ENCODE measurements at places on chromosomes 1 and 21.

- DNase-seq, result no peak
Observed at GRCh38 chr21:33398361-33398760, 4.9 kb upstream of the IFNGR2 start.

DNA sequence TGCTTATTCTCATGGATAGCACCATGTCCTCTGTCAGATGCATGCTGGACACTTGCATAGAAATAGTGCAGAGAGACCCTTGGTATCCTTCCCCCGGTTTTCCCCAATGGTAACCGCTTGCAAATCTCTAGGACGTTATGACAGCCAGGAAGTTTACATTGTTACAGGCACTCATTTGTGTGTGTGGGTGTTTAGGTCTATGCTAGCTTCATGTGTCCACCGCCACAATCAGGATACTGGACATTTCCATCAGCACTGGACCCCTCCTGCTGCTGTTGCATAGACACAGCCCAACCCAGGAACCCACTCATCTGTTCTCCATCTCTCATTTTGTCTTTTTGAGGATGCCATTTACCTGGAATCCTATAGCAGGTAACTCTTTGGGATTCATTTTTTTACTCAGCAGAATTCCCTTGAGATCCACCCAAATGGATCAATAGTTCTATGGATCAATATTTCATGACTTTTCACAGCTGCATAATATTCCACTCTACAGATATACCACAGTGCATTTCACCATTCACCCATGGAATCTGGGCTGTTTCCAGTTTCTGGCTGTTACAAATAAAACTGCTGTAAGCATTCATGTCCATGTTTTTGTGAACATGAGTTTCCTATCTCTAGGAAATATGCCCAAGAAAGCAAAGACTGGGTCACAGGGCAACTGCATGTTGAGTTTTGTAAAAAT is 6.6 kb upstream of the WNT9A start:
- no peak for DNase-seq

- DNase-seq, result no peak
Observed at GRCh38 chr1:224127925-224128819, 14.3 kb downstream of the FBXO28 start.

DNA sequence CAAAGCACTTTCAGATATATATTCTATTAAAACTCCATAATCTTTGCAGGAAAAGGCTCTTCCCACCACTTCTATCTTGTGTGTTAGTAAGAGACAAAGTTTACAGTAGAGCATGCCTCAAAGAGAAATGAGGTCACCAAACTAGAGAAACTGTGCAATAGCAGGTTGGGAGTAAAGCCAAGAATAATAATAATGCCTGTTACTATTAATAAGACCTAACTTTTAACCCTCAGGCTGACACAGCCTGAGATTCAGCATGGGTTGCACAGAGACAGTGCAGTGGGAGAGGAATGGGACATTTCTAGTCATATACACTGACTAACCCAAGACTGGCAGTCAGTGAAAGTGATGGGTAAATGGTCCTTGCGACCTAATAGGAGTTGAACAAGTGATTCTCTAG is 320.2 kb upstream of the NFIA start:
- no peak for DNase-seq

- DNase-seq, result no peak
Observed at GRCh38 chr1:228366062-228366865, 40.4 kb downstream of the TRIM11 start.

- no peak for DNase-seq
Observed at GRCh38 chr1:199163670-199164069, 524.8 kb downstream of the PTPRC start.

DNA sequence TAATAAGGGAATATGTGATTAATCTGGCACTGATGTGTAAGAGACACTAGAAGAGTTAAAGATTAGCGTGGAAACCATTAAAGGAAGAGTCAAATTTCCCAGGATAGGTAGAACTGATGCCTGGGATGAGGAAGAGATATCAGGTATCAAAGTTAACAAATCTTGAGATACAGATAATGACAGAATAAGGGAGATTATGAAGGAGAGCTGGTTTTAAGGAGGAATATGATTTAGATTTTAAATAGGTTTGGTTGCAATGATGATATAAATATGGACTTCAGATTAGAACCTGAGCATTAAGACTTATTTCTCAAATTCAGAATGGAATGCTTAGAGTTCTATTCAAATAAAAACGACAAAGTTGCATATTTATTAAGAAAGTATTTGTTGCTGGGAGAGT is 26.2 kb downstream of the MAGI3 start:
- no peak for DNase-seq

- DNase-seq, result peak; percentile 11
Observed at GRCh38 chr1:233025157-233025556, 74.7 kb downstream of the NTPCR start.

DNA sequence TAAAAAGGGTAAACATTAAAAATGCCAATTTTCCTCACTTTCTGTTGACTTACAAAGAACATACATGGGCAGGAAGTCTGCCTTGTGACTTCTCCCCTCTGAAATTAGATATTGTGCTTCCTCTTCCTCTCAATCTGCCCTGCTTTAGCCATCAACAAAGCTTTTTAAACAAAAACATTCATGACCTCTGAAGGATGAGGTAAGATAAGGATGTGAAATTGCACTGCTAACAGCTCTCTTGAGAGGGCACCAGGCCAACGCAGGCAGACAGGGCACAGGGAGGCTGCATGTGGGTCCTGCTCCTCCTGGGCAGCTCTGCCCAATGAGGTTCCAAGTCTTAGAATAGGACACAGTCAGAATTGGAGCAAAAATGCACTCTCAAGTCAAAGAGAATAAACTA is 62.1 kb downstream of the DEGS1 start:
- no peak for DNase-seq

DNA sequence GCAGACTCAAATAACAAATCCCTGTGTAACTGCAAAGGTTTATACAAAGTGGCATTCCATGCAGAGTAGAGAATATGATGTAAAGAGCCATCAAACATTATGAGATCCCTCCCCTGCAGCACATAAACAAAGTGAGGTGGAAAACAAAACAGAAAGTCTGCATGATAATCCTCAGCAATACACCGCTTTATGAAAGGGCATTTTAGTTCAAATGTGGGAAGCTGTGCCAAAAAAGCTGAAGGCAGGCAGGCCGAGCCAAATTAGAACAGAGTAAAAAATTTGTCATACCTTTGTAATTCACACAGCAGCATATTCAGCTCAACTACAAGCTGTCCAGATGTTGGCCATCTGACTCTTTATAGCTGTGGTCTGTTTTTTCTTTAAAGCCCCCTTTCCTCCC is 113.5 kb downstream of the LHX9 start:
- DNase-seq, result no peak

DNA sequence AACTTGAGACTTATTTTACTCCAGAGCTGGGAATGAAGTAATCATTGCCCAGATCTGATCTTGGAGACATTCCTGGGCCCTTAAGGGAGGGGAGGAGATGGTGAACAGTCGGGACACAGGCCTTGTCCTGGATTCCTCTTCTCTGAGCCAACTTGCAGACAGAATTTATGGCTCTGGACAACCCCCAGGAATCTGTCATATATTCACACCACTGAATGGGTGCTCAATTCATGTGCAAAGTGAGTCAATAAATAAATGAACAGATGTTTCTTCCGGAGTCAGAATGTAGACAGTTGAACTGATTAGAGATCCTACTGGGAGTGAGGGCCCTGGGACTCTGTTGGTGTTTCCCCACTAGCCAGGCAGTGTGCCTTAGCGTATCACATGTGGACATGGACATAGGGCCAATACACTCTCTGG is 2.6 kb downstream of the TUFT1 start:
- DNase-seq, result no peak

DNA sequence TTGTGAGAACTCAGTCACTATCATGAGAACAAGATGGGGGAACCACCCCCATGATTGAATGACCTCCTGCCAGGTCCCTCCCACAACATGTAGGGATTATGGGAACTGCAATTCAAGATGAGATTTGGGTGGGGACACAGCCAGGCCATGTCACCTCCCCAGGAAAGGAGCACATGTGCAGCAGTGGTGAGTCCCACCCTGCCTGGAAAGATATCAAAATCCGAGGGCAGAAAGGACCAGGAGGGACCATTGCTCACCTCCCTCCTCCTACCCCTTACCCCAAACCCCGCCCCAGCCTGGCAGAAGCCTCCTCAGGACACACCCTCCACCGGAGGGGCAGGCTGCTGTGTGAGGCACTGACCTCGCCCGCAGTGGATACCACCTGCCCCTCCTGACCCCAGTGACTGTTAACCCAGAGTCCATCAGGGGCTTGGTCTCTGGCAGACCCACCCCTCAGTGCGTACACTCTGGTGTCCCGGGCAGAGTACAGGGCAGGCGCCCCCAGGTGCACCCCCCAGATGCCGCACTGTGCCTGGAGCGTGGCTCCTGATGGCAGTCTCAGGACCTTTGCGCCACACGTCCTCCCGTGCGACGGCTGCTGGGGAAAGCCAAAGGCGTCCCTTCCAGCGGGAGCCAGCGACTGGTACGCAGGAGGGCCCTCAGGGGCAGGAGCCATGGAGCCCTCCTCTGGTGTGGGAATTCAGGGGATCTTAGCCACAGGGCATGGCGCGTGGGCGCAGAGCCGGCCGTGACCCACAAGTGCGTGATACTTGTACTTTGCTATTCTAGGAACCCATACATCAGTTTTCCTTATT is 20.9 kb downstream of the PDXK start:
- DNase-seq, result no peak

- DNase-seq, result no peak
Observed at GRCh38 chr1:160707236-160708064, 4.2 kb downstream of the CD48 start.

All from activated CD4-positive, alpha-beta T cell treated with anti-CD3 and anti-CD28 coated beads, Interleukin-2, amount 50 U/mL, for 48 hours (primary cell).